ENCODE measurements at places on chromosomes 3 and 15. TPM values are rescaled to one million over a fixed set of nuclear protein-coding genes. Genes with fewer than 3 reads are reported as not detected.
A peak's percentile ranks its signal among the peaks of the same experiment; 100 is the strongest.

DNA sequence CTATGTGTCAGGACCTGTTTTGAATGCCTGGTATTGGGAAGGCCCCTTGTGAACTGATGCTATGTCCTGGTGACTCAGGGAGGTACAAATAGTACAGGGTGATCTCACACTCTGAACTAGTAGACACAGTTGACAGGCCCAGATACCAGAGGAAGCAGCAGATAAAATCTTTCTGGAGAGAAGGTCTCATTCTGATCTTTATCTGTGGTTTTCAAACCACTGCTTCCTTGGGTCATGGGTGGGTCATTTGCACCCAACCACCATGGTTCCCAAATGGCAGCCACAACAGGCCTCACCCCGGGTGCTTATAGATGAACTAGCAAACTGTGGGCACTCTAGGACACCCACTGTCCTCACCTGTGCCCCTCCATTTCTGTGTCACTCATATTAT lies 43.4 kb downstream of the PXYLP1 start:
- DNase-seq, result no peak

- no peak for DNase-seq
These were observed 11.9 kb upstream of the TMEM115 start for GRCh38 chr3:50371133-50371685.

DNA sequence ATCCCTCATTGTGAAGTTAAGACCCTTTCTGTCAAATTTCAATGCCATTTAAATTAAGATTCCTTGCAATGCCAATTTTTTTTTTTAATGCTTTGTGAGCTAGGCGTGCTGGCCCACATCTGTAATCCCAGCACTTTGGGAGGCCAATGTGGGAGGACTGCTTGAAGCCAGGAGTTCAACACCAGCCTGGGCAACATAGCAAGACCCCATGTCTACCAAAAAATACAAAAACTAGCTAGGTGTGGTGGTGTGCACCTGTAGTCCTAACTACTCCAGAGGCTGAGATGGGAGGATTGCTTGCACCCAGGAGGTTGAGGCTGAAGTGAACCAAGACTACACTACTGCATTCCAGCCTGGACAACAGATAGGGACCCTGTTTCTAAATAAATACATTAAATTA lies 5.6 kb upstream of the SH3BP5 start:
- DNase-seq, result no peak

- DNase-seq, result no peak
These were observed 255.5 kb downstream of the UACA start for GRCh38 chr15:70507772-70508371.

DNA sequence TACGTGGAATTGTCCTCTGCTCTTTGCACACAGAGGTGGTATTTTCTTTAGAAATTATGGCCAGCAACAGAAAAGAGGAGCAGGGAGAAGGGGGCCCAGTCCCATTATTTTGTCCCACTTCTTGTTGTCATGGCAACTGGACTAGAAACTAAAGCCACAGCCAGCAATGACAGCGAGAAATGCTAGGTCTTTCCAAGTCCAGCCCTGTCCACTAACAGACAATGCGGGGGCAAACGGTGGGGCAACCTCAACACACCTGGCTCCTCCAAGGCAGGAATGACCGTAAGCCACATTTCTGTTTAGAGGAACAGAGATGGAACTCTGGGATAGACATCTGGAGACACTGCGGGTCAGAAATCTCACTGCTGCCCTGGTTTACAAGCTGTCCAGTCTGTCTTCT lies 107.3 kb downstream of the RFTN1 start:
- no peak for DNase-seq

- DNase-seq, result no peak
These were observed 80.0 kb downstream of the CLSTN2 start for GRCh38 chr3:140014831-140015495.

- DNase-seq, result no peak
These were observed 391.6 kb upstream of the PROK2 start for GRCh38 chr3:72176537-72177041.

GRCh38 chr15:64247906-64248541 lies 85.2 kb upstream of the PPIB start:
- no peak for DNase-seq

GRCh38 chr3:55164191-55164590 lies 236.3 kb upstream of the LRTM1 start:
- DNase-seq, result no peak

DNA sequence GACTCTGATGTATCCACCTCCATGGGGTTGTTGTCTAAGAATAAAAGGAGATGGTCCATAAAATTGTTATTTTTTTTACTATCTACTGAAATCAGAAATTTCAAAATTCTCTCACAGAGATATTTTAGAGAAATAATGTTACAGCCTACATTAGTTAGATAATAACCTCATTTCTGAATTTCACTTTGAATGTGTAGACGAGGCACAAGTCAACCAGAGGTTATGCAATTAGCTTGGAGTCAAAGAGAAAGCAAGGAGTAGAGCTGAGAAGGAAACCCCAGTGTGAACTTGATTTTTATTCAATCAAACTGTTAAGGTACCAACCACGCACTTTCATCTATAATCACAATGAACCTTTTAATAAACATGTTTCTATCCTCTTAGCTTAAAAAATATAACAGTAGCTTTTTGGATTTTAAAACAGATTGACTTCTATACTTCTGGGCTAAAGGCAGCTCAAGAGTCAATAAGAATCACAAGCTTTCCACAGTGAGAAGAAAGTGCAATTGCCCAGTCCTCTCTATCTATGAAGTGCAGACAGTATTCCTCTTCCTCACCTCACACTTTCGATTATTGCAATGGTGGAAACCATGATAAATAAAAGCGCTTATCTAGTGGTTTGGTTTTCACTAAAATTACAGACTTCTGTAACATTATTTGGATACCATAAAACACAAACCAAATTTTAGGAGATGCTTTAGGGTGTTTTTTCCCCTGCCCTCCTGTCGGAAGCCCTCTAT lies 403.2 kb downstream of the ZBTB20 start:
- DNase-seq, result no peak

DNA sequence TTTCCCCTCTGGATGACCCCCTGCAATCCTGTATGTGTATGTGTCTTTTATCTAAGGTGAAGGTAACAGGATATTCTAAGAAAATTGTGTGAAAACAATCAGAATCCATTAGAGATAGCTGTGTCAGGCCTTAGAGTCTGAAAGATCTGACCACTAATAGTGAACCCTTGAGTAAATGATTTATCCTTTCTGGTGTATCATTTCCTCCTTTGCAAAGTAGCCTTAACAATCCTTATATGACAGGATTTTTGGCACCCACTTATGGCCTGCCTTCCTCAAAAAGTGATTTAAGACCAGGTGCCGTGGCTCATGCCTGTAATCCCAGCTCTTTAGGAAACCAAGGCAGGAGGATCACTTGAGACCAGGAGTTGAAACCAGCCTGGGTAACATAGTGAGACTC lies 110.2 kb downstream of the RBPMS2 start:
- no peak for DNase-seq

DNA sequence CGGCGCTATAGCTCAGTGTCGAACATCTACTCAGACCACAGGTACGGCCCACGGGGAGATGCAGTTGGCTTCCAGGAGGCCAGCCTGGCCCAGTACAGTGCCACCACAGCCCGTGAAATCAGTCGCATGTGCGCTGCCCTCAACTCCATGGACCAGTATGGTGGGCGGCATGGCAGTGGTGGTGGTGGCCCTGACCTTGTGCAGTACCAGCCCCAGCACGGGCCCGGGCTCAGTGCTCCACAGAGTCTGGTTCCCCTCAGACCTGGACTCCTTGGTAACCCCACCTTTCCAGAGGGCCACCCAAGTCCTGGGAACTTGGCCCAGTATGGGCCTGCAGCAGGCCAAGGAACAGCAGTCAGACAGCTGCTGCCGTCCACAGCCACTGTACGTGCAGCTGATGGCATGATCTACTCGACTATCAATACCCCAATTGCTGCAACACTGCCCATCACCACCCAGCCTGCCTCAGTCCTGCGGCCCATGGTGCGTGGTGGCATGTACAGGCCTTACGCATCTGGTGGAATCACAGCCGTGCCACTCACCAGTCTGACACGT lies 18.3 kb upstream of the APEH start:
- DNase-seq, result no peak

DNA sequence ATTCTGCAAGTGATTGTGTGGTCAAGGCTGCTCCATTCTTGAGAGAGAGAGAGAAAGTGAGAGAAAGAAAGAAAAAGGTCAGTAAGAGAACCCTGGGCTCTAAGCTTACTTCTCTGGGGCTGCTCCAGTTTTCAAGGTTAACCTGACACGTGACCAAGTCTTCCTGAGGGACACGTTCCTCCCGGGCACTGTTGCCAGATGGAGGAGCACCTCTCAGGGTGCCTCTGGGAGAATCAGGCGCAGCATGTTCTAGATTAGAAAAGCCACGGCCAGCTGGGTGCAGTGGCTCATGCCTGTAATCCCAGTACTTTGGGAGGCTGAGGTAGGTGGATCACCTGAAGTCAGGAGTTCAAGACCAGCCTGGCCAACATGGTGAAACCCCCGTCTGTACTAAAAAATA lies 60.8 kb downstream of the ITGA11 start:
- peak; percentile 34 for DNase-seq

- DNase-seq, result peak; percentile 54
These were observed 45.5 kb downstream of the PTH1R start for GRCh38 chr3:46922871-46923558.

DNA sequence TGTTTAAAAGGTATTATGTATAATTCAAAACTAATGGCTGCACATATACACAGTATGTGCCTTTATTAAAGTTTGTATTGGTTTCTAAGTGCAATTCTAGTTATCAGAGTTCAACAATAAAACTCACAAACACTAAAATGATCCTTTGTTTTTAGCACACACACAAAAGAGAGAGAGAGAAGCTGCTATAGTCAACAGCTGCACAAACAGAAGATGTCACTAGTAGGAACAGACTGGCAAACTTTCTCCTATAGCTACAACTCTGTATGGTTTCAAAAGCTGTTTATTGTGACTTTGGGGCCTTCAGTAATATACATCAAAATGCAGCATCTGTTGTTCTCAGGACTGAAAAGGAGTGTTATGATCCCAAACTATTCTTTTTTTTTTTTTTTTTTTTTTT lies 6.1 kb downstream of the SECISBP2L start:
- no peak for DNase-seq

- DNase-seq, result no peak
These were observed 103.8 kb downstream of the CPN2 start for GRCh38 chr3:194247350-194247740.

DNA sequence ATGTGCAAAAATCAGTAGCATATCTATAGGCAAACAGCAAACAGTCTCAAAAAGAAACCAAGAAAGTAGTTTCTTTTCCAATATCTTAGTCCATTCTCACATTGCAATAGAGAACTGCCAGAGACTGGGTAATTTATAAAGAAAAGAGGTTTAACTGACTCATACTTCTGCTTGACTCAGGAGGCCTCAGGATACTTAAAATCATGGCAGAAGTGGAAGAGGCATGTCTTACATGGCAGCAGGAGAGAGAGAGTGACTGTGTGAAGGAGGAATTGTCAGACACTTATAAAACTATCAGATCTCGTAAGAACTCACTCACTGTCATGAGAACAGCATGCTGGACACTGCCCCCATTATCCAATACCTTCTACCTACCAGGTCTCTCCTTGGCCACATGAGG lies 327.9 kb upstream of the EPHA3 start:
- DNase-seq, result no peak

DNA sequence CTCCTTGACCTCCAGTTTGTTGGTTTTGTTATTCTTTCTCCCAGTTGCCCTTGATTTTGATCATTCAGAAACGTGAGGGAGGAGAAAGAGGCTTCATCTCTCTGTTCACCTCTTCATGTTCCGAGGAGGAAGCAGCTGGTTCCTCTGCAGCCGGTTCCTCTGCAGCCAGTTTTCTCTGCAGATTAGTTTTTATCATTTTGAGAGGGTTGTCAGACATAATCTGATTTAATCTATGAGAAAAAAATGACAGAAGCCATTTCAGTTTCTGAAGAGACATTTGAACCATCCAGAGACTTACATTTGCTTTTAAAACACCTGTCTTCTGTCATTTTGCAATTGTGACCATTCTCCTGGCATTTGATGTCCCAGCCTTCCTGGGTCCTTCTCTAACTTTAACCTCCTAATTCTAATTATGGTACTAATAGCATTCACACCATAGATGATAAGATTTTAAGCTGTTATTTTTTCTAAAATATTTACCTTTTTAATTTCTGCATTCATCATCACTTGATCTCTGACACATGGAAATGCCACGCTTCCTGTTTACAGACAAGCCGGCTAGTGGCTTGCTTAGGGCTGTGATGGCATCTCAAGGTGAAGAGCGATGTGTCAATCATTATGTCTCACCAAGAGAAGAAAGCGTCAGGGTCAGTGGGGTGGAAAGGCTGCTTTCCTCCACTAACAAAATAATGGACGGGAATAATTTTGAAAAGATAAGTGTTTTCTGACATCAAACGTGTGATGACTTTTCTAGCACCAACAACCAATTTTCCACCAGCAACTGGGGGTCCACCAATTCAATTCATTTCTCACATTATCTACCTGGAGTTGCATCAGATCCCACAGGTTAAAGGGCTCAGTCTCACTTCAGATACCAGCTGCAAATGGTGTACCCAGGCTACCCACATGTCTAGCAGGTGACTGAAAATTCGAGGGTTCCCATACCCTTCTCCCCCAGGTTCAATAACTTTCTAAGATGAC lies 76.4 kb downstream of the CHRNA7 start:
- no peak for DNase-seq

- no peak for DNase-seq
These were observed 17.3 kb downstream of the MTMR10 start for GRCh38 chr15:30974112-30974511.

DNA sequence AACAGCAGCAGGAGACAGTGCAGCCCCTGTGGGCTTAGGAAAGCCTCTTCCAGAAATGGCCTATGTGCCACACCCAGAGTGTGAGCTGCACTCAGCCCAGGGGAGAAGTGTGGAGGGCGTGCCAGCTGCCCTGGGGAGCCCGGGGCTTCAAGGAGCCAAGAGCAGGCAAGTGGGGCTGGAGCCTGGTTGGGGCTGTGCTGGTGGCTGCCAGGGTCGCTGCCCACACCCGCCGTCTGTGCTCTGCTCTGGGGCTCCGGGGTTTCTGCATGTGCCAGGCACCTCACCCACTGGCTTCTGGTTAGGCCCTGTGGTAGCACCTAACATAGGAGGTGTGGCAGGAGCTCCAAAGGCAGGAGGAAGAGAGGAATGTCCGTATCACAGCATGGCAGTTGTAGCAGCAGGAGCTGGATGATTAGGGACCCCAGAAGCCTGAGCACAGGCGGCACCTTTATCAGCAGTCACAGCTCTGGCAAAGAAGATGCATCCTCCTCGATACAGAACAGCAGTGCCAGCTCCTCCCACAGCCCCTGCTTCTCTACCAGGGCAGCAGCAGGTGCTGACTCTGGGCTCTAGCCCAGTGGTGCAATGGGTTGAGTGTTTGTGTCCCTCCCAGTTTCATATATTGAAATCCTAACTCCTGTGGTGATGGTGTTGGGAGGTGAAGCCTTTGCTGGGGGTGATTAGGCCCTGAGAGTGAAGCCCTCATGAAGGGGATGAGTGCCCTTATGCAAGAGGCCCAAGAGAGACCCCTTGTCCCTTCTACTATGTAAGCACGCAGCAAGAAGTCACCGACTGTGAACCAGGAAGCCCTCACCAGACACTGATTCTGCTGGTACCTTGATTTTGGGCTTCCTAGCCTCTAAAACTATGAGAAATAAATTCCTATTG lies 70.0 kb upstream of the KLF13 start:
- no peak for DNase-seq

RTP3 gene
- total RNA-seq, result not detected

PPP1R14D gene
- not detected for total RNA-seq

CACNA2D3 gene
- 0.42 TPM for total RNA-seq

PTX3 gene
- total RNA-seq, result 2.0 TPM
